ENCODE measurements at places on chromosomes 2 and 18.

DNA sequence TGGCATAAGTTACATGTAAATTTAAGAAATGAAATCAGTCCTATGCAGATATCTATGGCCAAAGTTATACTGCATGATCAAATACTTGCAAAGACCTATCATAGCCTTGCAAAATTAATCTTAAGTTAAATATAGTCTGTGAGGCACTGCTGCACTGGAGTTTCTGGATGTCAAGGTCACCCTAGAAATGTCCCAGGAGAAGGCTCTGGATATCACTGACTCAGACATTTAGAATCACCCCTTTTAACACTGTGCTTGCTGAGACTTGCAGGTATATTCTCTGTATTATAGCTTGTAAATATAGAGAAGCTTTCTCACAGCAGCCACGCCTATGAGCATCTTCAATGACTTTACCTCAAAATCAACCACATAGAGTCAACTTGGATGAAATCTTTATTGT lies 51.5 kb downstream of the ETAA1 start:
- no peak for DNase-seq

DNA sequence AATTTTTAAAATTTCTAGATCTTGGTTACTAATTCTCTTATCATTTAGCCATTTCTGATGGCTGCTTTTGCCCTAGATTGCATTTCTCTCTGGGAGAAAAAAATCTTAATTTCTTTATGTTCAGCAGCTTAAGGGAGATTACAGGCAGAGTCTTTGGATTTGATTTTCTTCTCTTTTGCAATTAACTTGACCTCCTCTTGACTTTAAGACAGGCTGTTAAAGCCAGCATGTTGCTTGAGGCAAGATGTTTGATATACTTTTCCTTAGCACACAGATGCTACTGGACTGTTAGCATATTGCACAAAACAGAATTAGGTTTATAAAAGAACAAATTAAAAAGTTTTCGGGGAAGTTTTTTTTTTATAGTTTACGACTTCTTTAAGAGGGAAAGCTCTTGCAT lies 50.0 kb downstream of the XRCC5 start:
- no peak for DNase-seq

- no peak for DNase-seq
Observed at GRCh38 chr2:62956651-62957050, 94.0 kb upstream of the OTX1 start.

GRCh38 chr18:22171258-22172119 lies 2.1 kb downstream of the GATA6 start:
- no peak for DNase-seq

DNA sequence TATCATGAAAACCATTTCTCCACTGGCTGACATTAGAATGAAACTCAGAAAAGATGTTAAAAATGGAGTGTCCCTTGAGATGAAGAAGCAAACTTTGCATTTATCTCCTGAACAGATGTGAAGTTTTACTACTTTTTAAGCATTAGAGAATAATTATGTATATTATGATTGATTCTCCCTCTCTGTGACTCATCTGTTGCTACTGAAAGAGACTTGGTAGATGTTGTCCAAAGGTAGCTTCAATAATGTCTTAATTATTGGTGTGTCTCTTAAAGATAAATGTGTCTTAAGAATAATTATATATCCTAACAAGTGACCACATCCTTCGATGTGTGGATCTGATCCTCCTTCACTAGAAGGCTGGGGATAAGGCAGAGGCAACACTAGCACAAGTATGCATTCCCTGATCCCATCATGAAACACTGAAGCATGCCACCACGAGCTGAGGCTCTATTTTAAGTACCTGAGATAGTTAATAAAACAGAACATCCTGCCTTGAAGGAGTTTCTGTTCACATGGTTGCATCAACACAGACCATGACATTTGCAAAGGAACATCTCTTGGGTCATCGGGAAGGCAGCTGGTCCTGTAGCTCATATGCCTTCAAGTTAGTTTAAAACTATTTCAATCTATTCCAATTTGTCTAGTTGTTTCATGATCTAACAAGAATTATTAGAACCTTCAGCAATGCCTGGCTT lies 15.5 kb downstream of the RND3 start:
- no peak for DNase-seq

- DNase-seq = no peak
Observed at GRCh38 chr2:188784269-188784762, 189.9 kb upstream of the COL3A1 start.

- no peak for DNase-seq
Observed at GRCh38 chr2:3630631-3631030, 27.4 kb upstream of the ALLC start.

DNA sequence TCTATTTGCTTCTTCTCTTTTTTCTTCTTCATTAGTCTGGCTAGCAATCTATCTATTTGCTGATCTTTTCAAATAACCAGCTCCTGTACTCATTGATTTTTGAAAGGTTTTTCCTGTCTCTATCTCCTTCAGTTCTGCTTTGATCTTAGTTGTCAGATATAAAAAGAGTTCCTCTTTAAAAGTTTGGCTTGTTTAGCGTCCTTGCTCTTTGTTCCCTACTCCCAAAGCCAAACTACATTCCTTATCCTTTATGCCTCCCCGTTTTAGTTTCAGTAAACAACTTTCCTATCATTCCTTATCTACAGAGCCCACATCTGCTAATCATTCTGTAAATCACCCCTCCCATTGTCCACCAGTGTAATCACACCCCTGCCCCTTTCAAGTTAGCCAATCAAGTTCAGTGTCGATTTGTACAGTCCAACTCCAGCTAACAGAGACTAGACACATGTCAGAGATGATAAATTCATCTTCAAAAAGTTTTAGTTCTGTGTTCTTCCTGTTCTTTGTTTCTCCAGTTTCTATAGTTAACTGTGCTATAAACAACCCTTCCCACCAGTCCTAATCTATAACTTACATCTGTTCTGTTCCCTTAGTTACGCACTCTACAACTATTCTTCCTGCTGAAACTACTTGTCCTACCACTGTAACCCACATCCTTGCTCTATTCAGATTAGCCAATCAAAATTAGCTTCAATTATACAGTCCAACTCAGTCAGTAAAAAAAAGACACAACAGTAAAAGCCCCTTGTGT lies 44.4 kb downstream of the TFPI start:
- no peak for DNase-seq

DNA sequence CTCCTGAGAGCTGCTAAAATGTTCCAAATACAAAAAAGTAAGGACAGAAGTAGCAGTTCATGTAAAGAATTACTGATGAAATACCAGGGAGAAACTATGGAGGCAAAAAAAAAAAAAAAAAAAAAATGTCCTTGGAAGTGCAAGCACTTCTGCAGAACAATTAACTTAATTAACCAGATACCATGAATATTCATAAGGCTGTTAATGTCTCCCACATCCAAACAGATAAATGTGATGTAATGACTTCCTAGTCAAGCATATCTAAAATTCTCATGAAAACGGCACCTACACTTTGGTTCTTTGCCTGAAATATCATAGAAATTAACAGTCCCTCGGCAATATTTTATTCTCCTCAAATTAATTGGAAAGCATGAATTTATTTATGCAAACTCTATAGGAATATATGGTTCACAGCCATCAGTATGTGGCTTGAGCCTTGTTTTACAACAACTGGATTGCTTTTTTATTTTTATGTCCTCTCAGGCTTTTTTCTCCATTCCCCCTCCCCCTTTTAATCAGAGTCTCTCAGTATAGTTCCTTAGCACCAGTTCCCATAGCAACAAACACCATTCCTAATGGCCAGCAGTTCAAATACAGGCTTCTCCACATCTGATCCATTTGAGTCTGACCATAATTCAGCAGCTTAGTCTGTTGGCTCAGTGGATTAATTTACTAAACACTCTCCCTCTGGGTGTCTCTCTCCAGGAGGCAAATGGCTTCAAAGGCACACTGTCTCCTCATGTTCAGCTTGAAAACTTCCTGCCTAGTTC lies 97.1 kb downstream of the ITGA4 start:
- DNase-seq = no peak

DNA sequence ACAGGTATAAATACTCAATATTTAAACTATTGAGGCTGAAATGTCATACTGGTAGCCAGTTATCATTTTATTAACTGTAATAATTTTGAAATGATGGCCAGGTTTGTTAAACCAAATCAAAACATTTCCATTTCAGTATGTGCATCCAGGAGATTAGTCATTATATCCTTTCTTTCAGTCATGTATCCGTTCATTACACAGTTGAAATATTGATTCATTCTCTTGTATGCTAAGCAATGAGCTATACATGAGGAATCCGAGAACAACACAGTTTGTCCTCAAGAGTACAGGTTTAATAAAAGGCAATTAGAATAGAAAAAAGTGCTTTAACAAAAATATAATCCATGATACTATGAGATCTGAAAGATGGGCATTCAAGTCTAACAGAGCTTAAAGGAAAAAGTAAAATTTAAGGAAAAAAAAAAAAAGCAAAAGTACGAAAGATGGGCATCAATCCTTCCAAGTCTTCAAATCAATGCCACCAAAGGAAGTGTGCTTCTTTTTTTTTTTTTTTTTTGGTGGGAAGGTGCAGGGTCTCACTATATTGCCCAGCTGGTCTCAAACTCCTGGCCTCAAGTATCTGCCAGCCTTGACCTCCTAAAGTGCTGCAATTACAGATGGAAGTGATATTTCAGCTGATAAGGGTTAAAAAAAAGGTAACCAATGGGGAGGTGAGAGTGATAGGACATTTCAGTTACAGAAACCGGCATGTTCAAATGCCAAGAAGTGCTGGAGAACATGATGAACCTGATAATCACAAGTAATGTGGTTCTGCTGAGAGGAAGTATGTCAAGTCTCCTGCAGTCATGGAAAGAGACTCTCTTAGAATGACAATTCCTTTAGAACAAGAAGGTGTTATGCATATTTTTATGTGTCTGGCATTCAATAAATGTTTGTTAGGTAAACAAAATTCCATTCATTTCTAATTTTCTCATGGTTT lies 35.8 kb downstream of the PUM2 start:
- DNase-seq = no peak

DNA sequence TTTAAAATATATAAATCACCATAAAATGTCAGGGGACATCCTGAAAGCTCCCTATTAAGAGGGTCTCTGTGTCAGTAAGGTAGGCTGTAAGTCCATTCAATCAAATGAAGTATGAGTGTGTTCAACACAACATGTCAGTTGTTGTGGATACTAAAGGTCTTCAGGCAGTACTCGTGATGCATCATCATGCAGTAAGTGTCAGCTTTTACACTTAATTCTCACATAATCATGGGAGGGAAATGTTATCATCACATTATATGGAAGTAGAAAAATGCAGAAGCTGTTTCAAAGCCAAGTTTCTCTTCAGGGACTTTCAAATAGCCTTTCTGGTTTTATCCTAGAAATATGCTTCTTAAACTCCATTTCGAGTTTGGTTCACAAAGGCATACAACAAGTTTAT lies 477.1 kb upstream of the ID2 start:
- DNase-seq = no peak
